ENCODE measurements at places on chromosomes 12 and 14. TPM values are rescaled to one million over a fixed set of nuclear protein-coding genes. Genes with fewer than 3 reads are reported as not detected.

DNA sequence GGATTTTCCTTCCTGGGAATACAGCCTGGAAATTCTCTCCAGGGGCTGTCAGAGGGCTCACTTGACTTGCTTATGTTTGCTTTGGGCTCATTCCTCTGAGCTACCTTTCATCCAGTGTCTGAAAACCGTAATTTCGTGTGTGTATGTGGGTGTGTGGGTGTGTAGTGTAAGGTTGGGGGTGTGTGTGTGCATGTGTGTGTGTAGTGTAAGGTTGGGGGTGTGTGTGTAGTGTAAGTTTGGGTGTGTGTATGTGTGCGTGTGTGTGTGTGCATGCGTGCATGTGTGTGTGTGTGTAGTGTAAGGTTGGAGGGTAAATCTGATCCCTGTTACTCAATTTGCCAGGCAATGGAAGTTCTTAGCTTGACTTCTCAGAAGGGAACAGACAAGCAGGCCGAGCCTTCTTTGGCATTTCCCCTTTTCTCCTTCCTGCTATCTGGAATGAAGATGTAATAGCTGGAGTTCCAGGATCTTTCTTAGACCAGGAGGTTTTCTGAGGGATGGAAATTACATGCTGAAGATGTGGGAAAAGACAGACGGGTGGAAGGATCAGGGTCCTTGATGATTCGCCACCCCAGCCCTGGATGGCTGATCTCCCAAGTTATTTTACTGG, 15.5 kb upstream of the BEGAIN start:
- DNase-seq, result no peak

GRCh38 chr12:69254046-69254445, 14.7 kb downstream of the CPSF6 start:
- DNase-seq, result no peak

DNA sequence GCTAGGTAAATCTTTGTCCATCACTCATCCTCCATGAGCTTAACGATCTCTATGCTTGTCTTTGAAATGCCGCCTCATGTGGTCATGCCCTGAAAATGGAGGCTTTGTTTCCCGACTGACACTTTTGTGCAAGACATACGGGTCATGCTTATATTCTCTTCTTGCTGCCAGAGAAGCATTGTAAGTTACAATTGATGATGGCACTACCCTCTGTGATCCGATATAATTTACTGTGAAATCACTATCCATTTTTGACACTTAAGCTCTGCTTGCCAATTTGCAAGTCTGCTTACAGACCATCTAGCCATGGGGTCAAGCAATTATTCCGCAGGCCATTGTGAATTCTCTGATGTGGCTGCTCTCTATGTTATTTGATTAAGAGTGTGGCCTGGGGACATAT, 650.0 kb downstream of the FLRT2 start:
- no peak for DNase-seq

GRCh38 chr14:65258391-65258790, 154.1 kb upstream of the FUT8 start:
- no peak for DNase-seq

- peak; percentile 70 for DNase-seq
Measured at GRCh38 chr12:91239481-91239880, 56.9 kb upstream of the DCN start.

DNA sequence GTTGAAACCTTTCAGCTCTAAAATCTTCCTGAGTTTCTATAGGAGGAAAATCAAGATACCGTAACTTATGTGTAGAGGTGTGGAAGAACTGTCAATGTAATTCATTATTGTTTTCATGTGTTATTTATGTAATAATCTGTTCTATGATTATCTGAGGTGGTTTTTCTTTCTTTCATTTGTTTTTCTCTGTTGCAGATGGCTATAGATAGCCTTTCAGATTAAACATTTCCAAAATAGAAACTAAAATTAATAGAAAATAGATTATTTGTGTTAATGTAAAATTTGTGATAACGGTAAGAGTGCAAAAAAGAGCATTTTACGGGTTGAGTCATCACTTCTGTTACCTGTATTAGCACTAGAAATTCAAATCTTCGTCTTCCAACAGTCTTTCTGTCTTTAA, 128.8 kb downstream of the SYNE2 start:
- DNase-seq, result no peak

DNA sequence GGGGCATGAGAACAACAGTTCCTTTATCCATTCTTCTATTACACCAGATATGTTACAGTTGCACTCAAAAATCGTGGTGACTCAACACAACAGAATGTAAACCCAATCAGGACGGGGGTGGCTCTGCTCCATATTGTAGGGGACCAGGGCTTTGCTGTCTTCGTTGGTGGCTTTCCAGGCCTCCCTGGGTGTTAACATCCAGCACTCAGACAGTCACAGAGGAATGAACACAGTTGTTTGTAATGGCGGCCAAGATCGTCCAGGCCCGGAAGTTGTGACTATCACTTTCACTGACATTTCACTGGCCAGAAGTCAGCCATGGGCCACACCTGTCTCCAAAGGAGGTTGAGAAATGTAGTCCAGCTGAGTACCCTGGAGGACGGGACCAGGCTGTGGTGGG, 204.1 kb downstream of the CACNA1C start:
- DNase-seq, result no peak

DNA sequence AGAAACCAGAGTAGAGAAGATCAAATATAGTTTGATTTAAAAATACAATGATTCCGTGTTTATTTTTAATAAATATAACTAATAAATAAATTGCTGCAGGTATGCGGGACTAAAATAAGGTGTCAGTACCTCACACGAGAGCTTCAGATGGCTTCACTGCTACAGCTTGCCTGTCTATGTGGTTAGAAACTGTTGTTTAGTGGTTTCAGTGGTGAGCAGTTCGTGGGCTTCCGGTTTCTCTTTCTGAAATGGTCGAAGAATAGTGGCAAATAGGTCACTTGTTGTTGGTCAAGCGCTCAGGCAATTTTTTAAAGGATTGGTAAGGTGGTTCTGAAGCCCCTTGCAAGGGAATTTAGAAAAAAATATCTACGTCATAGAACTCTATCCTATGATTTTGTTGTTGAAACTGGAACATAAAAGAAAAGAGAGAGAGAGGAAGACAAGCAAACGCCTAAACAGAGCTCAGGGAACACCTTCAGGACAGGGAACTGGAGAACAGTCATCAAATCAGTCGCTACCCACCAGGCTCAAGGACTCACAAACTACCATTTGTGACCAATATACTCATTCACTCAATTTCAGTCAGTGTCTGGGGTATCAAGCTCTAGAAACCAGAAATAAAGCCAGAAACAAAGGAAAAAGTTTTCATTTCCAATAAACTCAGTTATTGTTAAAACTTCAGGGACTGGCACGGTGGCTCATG, 31.3 kb downstream of the GABARAPL1 start:
- DNase-seq, result no peak

The LRR1 gene
- polyA plus RNA-seq, result 17.0 TPM

DNA sequence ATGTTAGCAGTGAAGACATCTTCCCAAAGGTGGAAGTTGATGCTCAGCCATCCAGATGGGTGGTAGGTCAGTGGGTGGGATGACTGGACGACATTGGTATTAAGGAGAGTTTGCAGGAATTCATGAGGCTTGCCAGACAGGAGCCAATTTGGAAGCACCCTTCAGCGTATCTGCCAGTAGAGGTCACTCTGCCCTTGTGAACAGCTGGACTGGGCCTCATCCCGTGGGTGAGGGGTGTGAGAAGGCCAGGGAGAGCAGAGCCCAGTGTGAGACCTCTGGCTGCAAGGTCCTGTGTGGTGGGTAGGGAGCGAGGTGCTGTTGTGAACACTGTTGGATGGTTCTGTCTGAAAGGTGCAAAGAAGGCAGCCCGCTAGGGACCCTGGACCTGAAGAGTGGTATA, 37.7 kb downstream of the SLC5A8 start:
- DNase-seq, result no peak

DNA sequence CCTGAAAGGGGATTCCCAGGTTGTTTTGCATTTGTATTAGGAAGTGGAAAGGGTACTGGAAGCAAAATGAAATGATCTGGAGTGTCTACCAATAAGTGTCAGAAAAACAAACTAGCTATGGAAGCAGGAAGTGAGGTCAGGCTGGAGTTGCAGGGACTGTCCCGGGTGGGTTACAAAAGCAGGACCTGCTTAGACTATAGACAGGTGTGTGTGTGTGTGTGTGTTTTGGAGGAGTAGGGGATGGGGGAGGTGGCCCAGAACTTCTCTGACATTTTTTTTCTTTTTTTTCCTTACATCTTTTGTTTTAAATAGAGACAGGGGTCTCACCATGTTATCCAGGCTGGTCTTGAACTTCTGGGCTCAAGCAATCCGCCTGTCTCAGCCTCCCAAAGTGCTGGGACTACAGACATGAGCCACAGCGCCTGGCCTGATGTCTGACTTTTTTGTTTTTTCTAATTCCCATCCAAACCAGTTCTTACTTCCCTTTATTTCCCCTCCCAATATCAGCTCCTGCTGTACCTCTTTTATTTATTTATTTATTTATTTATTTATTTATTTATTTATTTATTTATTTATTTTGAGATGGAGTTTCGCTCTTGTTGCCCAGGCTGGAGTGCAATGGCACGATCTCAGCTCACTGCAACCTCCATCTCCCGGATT, 512 bp upstream of the RND1 start:
- DNase-seq, result no peak

- DNase-seq, result peak; percentile 21
Measured at GRCh38 chr12:120903412-120904196, 554 bp downstream of the SPPL3 start.

The C12orf54 gene
- polyA plus RNA-seq, result 0.49 TPM

The CLEC4D gene
- 0.07 TPM for polyA plus RNA-seq

The SDR9C7 gene
- 0.09 TPM for polyA plus RNA-seq

- DNase-seq, result no peak
Measured at GRCh38 chr12:51262758-51263177, 7.4 kb downstream of the SMAGP start.

The LYZ gene
- 42.8 TPM for polyA plus RNA-seq

DNA sequence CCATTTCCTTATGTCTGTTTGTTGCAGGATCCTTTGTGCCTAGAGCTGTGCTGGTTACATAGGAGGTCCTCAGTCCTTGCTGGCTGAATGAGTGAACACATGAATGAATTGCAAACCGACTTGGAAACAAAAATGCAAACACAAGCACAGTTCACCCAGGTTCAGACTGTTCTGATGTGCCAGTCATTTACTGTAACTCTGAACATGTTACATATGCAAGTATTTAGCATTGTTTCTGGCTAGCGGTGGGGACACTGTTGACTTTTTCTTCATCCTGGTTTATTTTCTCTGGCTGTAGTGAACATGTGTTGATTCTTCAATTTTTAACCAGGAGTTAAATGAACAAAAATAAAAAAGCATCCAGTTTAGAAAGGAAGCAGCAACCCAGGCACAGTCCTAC, 33.4 kb downstream of the TSPAN9 start:
- DNase-seq, result no peak

The ST8SIA1 gene
- polyA plus RNA-seq, result 8.7 TPM

The MDP1 gene
- 11.8 TPM for polyA plus RNA-seq

DNA sequence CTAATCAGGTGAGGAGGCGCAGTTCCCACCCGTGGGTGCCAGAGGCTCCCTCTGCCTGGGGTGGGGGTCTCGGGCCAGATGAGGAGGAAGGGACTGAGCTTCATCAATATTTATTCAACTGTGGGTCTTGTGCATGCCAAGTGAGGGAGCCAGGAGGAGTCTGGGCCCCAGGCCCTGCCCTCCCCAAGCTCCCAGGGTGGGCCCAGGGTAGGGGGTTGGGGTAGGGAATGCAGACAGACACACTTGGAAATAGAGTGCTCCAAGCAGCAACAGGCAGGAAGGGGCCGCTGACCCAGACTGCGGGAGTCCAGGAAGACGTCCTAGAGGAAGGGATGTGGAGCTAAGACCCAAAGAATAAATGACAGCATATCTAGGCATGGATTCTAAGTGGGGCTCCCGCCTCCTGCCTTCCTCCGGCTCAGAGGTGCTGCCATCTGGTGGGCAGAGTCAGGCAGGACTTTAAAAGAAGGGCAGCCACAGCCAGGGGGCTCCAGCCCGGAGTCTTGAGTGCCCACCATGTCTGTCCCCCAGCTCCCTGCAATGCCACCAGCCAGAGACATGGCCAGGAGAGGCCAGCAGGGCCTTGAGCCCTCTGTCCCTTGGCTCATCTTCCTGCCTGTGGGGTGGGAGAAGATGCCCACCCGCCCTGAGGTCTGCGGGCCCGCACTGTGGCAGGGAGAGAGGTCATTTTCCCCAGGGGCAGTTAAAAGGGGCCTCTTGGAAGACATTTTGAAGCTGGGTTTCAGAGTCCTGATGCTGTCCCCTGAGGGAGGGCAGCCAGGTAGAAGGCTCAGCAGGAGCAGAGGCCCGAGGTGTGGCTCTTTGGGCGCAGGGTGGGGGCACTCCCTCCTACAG, 70.1 kb downstream of the PHETA1 start:
- peak; percentile 23 for DNase-seq

DNA sequence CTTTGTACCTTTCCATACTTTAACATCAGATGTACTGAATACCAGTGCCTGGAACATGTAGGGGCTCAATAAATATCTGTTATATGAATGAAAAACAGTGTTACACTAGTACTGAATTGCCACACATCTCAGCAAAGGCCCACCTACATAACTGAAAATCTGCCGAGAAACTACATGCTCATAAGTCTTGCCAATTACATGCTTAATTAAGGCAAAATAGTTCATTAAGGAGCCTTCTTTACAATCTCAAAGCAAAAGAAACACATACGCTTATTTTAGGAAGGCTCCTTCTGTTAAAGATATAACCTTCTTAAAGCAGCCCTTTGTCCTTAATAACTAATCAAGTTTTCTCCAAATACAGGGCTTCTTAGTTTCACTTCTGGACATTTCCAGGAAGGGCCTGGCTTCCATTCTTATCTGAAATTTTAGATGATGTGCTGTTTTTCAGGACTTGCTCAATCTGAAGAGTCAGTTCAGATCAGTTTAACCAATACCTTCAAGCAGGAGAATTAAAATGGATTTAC, 11.5 kb downstream of the LIMA1 start:
- DNase-seq, result no peak

DNA sequence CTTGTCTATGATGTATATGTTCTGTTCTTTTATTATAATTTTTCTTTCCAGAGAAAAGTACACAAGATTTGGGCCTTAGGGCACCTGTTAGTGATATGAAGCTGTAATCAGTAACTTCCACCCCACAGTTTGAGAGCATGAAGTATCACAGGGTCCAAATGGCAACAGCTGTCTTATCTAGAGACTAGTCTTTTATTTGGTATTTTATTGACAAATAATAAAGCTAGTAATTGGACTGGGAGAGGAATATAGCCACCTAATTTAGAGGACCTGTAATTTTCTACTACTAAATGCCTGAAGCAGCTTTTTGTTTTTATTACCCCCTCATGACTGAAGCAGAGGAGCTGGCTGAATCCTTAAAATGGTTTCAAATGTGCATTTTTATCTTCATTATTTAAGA, 174.8 kb downstream of the PDZRN4 start:
- no peak for DNase-seq

The CHGA gene
- polyA plus RNA-seq, result 3.4 TPM

- DNase-seq, result no peak
Measured at GRCh38 chr12:123094349-123095077, 56.4 kb downstream of the PITPNM2 start.
